ENCODE measurements at places on chromosomes 6 and 20.

GRCh38 chr6:166402582-166403277 is 20.0 kb upstream of the MPC1 start:
- no peak for DNase-seq

DNA sequence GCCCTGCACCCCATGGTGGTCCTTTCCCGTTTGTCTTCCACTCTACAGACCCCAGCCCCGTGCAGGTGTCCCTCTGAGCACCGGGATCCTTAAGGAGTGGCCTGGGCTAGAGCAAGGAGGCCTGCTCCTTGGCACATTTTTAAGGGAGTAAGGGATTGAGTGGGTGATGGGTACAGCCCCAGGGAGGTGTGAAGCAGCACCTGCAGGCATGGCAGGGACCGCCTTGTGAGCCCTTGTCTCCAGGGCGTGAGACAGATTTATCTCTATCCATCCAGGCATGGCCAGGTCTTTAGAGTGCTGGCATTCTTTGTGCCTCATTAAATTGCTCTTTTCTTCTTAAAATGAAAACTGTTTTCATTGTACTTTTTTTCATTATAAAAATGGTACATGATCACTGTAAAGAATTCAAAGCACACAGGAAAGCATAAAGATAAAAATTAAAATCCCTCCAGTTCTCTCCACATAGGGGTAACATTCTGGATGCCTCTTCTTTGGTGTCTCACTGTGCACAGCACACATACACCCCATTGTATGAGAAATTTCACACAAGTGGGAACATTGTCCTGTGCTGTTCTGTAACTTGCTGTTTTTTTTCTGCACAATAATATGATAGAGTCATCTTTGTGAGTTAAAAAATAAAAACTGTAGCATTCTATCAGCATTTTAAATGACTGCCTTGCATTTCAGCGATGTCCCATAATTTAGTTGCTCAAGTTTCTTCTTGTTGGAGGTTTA is 31.9 kb upstream of the ZNF831 start:
- DNase-seq, result no peak

GRCh38 chr6:132007474-132008190 is 56.5 kb upstream of the CCN2 start:
- DNase-seq, result no peak

GRCh38 chr20:23414526-23415188 is 6.6 kb downstream of the NAPB start:
- no peak for DNase-seq

DNA sequence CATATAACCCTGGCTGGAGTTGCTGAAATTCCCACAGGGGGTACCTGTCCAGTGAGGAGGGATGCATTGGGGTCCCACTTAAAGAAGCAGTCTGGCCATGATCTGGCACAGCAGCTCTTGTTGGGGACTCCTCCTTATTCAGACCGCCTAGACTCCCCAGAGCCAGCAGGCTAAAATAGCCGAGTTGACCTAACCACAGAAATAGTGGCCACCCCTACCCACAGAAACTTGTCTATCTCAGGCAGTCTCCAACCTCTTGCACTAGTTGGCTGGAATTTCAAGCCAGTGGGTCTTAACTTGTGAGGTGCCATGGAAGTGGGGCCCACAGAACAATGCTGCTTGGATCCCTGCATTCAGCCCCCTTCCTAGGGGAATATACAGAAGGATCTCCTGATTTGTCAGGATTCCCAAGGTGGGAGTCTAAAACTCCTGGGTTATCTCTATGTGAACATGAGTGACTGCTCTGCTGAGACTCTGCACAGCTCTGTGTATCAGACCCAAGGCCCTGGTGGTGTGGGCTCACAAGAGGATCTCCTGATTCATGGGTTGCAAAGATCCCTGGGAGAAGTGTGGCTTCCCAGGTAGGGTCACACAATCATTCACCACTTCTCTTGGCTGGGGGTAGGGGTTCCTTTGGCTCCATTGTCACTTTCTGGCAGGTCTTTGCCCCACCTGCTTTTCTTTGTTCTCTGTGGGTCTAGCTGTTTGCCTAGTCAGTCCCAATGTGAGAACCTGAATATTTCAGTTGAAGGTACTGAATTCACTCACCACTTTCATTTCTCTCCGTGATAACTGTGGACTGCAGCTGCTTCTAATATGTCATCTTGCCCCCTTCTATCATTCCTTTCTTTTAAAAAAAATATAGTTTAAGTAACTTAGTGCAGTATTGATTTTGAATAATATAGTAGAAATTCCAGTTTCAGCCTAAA is 65.5 kb upstream of the CLVS2 start:
- DNase-seq, result no peak

DNA sequence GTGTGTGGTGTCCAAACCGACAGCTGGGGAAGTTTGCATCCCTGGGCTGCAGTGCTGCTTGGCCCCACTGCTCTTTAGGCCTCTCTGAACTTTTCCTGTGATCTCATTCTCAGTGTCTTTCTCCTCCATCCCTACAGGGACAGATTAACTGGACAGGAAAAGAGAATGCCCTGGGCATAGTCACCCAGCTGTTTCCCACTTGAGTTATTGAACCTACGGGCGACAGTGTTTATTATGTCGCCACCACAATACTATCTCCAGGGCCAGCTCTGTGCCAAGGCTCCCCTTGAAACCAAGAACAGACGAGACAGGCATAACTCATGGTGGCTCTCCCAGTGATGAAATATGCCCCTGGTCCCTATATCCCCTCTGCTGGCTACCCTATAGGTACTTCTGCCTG is 147.8 kb upstream of the EPHA7 start:
- no peak for DNase-seq

DNA sequence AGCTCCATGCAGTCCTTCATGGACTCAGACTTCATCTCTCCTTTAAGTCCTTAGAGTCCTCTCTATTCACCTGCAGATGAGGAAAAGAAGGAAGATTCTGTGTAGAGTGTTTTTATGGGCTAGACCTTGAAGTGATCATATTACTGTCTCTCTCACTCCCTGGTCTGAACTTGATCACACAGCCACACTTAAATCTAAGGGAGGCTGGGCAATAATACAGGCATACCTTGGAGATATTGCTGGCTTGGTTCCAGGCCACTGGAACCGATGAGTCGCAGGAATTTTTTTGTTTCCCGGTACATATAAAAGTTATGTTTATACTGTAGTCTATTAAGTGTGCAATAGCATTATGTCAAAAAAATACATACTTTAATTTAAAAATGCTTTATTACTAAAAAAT is 59.2 kb upstream of the FOXO3 start:
- DNase-seq, result peak; percentile 13

DNA sequence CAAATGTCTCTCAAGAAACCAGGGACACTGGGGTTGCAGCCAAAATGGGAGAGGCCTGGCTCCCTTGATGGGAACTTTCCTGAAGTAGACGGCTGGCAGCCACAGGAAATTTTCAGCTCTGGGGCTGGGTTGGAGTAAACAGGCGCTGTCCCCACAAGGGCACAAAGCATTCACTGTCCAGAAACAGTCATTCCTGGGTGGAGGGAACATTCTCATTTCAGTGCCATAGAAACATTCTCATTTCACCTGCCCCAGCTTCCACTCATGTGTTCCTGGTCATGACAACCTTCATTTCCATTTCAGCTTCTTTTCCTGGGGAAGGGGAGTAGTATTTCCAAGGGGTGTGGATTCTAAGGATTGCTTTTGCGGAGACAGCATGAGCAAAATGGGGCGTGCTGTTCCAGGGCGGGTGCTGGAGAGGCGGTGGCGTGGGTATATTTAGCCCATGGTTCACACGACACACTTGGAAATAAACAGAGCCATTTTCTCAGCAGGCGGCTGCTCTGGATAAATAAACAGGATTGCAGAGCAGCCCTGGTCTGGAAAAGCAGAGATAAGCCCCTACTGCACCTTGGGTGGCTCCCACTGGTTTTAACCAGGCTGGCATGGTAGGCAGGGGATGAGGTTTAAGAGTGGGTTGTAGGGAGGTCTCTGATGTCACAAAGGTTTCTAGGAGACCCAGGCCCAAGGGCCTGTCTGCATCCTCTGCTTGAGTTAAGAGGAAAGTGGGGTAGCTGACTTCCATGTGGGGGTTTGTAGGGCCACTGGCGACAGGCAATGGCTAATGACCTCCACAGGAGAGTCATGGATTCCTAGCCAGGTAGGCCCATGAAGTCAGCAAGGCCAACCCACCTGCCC is 32.9 kb downstream of the COX4I2 start:
- DNase-seq, result no peak

GRCh38 chr6:34259529-34260069 is 10.8 kb upstream of the SMIM29 start:
- DNase-seq, result no peak

DNA sequence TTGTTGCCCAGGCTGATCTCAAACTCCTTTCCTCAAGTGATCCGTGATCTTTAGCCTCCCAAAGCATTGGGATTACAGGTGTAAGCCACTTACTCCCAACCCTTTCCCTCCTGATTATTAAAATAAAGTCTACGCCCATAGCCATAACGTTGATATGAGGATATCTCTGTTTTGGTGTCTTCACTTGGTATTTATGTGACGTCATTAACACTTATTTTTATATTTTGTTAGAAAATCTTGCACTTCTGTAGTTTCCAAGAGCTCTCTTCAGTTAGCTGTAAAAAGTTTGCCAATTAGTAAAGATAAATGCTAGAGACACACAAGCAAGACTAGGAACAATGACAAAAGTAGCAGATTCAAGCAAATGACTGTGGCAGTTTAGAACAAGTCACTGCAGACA is 115.6 kb upstream of the HSF2 start:
- DNase-seq, result no peak

DNA sequence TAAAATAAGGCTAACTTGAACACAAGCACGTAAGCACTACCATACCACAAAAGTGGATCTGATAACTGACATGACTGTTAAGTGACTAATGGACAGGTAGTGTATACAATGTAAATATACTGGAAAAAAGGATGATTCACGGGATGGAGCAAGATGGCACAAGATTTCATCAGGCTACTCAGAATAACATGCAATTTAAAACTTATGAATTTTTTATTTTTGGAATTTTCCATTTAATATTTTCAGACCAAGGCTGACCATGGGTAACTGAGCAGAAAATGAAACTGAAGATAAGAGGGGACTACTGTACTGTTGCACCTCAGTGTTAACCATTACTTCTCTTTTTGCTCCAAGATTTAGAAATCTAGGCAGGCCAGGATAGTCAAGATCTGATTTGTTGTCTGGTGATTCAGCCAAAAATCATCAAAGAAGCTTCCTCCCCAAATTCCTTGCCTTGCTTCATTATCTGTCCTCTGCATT is 45.4 kb downstream of the TPBG start:
- DNase-seq, result peak; percentile 78

GRCh38 chr6:36217946-36218345 is 21.4 kb downstream of the BRPF3 start:
- DNase-seq, result no peak

DNA sequence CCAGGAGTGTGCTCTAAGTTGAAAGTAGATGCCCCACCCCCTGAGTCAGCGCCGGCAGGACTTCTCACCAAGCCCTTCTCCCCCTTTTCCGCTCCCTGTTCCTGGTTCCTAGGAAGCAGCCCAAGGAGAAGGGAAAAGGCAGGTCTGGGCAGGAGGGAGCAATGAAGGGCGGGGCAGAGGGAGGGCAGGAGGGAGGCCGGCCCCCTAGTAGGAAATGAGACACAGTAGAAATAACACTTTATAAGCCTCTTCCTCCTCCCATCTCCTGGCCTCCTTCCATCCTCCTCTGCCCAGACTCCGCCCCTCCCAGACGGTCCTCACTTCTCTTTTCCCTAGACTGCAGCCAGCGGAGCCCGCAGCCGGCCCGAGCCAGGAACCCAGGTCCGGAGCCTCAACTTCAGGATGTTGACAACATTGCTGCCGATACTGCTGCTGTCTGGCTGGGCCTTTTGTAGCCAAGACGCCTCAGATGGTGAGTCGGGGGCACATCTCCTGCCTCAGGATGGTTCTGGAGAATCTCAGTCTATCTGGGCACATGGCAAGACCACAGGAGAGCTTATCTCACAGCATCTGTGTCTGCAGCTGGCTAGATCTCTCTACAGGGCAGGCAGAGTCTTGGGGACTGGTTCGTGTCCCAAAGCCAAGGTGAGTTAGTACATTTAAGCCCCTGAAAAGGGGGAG is at the start of gene PROCR:
Gene PROCR (plus strand): TSS at position 320 of the 681 bp plus-strand sequence. CDS start 83 bp downstream, at position 403.
- peak; percentile 99 for DNase-seq

GRCh38 chr6:148986608-148987007 is 239.8 kb downstream of the UST start:
- DNase-seq, result no peak

DNA sequence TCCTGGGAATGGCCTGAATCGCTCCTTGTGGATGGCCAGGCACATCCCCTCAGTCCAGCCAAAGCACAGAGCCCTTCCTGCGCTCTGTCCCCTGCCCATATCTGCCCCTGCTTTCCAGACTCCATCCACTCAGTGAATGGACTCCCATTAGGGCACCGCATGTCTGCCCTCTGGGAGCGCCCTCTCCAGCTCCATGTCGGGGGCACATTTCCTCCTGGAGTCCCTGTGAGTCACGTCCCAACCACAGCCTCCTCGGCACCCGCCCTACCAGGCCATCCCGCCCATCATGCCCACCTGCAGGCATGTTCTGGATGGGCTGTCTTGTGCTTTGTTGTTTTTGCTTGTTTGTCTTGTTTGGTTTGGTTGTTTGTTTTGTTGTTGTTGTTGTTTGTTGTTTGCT is 96.8 kb downstream of the PSMB1 start:
- no peak for DNase-seq

DNA sequence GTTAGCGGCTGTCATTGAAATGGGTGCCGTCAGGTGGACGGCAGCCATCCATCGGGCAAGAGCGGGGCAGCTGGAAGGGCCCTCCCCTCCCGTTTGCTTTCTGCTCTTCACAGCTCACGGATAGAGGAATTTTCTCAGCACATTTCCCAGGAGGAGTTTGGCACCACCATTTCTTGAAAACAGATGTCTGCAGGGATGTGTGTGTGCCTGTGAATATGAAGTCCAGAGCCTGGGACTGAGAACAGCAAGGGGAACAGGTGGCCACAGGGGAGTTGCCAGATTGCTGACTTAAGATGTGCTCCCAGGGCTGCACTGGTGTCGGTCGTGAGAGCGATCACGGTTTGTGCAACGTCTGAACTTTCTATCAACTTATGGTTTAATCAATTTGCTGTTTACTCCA is 22.1 kb upstream of the ECI2 start:
- DNase-seq, result no peak

DNA sequence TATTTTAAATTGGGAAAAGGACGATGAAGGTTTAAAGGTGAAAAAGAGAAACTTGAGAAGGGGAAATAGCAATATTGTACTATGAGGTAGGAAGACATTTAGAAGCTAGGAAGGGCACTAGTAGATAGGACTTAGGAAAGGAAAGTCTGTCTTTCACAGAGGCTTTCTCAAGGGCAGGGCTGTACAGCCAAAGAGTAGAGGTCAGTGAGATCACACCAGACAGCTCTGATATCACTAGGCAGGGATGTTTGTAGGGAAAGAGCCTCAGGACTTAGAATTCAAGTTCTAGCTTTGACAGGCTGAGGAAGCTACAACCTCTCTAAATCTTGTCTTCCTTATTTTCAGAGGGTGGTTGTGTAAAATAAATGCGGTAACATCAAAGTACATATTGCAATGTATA is 160.4 kb upstream of the SLC22A16 start:
- no peak for DNase-seq
